Activated T-cell treated with anti-CD3 and anti-CD28 coated beads, Interleukin-2, amount 50 U/mL, for 24 hours (primary cell): ENCODE measurements at places on chromosomes 5 and 9.

DNA sequence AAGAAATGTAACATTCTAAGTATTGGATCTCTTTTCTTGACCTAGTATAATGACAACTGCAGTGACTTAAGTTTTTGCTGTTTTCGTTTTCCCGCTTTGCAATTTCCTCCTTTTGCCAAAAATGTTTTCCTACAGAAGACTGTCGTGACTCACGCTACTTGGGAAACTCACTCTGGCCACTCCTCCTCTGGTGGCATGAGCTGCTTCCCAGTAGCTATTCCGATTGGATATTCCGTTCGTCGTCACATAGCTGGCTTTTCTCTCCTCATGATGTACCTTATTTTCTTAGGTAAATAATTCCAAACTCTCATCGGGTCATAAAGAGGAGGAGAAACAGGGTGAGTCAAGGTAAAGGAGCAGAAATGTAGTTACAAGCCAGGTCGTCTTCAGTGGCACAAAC, 64.9 kb downstream of the GOLPH3 start:
- no peak for DNase-seq

DNA sequence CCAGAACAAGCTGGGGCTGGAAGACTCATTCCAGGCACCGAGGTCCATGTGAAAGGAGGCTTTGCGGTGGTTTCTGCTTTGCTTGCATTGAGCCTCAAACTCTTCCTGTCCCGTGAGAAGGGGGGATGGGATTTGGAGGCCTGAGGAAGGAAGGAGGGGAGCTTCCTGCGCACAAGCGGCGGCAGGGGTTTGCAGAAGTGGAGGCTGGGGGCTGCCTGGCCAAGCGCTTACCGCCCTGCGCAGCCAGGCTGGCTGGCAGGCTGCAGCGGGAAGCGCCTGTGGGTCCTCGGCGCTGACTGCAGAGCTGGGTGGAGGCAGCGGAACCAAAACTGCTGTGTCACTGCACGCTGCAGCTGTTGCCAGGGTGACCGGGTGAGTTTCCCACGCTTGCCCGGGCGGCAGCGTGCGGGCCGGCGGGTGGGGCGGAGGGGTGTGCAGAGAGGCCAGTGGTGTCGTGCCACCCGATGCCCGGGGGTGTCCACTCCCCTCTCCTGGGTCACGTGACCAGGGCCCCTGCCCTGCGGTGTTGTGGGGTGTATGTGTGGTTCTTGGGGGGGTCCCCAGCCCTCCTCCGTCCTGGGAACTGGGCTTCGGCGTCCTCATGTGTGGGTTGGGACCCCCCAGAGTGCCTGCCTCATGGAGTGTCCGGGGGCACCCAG, 81.0 kb downstream of the RXRA start:
- peak; percentile 84 for DNase-seq

- no peak for DNase-seq
Observed at GRCh38 chr5:103114440-103114839, 5.5 kb downstream of the GIN1 start.

DNA sequence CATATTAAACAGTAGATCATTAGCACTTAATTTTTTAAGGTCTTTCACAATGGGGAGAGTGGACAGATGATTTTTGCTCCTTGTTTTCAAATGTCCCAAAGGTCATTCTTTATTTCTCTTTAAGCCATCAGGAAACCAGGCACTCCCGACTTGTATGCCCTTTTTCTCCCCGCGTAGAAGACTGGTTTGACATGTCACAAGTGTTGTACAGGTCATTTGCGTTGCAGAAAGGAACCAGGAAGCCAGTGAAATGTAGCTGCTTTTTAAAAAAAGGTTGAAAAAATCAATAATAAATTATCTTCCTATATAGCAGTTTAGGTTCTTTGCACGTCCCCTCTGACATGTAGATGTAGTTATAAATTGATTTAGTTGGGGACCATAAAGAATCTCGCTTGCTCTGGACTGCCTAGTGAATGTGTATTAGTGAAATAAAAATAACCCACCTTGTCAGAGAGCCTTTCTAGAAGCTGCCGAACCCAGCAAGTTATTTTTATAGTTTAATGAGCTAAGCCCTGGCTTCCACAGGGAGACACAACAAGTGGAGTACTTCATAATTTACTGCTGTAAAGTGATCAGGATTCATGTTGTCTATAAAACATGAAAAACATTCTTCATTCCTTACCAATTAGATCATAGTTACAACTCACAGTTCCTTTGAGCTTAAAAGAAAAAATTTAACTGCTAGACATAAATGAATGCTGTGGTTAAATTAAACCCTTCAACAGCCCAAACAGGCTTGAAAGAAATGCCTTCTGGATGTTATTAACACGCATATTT, 404.6 kb downstream of the CSNK1G3 start:
- no peak for DNase-seq

- no peak for DNase-seq
Observed at GRCh38 chr5:113891491-113891890, 378.0 kb downstream of the YTHDC2 start.
